ENCODE measurements at places on chromosomes 7 and 10.

DNA sequence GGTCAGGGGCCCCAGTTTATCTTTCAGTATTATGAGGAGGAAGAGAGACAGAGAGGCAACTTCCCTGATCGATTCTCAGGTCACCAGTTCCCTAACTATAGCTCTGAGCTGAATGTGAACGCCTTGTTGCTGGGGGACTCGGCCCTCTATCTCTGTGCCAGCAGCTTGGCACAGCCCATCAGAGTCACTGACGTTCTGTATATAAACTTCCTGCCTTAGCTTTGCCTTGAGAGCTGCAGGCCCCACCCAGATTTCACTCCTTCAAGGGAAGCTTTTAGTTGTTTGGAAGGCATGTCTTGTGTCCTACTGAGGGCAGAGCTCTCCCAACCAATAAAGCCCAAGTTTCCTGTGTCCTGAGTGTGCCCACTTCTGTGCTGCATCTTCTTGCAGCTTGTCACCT lies 242.5 kb upstream of the PRSS58 start:
- DNase-seq: no peak

GRCh38 chr10:73644015-73644743 lies 2.9 kb upstream of the MYOZ1 start:
- DNase-seq: no peak

DNA sequence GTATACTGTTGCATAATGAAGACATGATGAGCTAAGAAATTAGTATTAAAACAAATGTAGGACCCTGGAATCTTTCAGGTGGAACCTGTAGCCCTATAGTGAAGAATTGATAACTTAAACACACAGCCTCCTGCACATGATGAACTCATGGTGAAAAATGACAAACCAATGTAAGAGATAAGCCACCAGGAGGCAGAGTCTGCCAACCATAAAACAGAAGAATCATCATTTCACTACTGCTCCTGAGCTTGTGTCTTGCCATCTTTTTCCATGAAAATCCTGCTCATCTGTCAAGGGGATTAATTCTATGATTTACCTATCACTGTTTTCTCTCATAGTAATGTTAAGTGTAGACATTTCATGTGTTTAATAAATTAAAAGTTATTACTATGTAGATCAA lies 363.9 kb downstream of the MALRD1 start:
- no peak for DNase-seq

DNA sequence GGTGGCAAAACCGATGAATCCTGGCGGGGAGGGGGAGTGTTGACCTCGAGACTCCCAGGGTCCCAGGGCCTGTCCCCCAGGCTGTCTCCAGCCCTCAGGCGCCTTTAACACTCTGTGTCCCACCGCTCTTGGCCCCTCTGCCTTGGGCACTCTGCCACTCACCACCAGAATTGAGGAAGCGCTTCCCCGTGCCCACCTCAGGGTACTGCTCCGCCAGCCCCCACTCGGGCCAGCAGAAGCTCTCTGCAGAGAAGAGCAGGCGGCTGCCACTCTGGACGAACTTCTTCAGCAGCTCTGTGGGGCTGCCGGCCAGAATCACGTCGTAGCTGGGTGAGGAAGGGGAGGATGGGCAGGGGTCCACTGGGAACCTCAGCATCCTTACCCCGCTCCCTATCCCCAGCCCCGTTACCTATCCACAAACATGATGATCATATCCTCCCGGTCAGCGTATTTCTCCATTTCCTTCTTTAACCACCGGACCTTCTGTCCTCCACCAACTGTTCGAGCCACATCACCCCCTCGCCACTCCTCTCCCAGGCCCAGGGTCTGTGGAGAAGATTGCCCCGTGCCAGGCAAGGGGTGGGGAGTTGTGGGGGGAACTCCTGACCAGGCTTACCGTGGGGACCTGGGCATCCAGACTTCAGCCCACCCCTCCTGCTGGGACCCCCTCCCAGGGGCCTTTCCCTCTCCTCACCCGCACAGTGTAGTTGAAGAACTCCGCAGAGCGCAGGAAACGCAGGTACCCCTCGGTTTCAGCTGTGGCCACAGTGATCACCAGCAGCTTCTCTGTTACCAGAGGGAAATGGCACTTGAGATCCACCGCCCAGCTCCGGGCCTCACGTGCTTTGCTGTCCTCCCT lies 1.2 kb downstream of the PLOD3 start:
- no peak for DNase-seq

DNA sequence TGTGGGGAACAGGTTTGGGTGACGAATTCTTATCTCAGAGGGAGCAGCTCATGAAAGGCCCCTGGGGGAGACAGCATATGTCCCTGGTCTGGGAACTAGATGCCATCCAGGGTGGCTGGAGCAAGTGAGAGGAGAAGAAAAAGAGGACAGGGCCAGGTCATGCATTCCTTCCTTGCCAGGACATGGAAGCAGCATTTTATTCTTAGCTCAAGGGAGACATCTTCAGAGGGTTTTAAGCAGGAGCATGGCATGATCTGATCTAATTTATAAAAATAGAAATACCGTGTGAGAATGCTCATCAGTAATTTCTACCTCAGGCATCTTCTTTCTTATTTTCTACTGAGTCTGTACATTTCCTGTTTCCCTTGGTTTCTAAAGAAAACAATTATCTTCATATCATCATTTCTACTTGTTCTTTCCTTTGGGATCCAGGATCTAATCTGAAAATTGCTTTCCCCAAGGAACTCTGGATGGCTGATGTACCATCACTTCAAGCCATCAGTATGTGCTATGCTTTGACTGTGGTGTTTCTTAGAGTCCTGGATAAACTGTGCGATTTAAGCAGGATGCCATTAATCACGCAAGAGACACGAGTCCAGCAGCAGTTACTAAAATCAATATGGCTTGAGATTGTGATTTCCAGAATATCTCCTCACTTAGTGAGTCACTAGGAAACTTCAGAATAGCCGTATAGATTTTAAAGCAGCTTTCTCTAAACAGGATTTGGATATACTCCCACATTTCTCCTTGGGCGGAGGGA lies 386.2 kb downstream of the GALNT17 start:
- no peak for DNase-seq

DNA sequence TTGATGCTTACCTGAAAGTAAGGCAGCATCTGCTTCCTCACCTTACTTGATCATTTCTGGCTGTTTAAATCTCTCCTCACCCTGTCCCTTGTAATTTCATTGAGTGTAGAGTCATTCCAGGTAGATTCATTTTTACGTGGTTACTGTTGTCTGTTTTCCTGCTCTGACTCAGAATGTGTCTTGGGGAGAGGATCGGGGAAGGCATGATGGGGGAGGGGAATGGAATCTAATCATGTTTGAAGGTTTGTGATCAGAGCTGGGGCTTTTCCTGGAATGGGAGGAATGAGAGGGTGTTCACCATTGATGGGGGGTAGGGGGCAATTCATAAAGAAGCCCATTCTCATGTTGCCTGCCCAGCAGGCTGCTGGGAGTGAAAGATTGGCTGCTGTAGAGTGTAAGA lies 18.7 kb downstream of the SEC24C start:
- DNase-seq: no peak

- DNase-seq: no peak
Measured at GRCh38 chr10:36531621-36532020, 593.8 kb upstream of the ANKRD30A start.

DNA sequence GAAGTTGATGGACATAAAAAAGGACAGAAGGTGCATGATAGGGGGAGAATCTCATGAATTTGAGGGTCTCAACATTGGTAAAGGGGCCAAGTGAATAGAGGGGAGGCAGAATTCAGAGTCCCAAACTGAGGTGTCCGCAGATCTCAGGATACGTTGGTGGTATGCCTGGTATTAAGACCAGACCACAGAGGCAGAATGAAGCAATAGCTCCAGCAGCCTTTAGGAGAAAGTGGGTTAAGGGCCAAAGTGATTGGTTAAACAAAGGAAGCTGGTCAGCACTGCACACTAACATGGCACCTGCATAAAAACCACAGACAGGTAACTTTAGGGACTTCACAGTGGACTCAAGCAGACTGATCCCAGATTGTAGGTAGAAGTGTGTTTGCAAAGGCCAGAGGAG lies 37.5 kb downstream of the MEST start:
- no peak for DNase-seq

GRCh38 chr10:18719811-18720210 lies 60.6 kb downstream of the ARL5B start:
- no peak for DNase-seq

DNA sequence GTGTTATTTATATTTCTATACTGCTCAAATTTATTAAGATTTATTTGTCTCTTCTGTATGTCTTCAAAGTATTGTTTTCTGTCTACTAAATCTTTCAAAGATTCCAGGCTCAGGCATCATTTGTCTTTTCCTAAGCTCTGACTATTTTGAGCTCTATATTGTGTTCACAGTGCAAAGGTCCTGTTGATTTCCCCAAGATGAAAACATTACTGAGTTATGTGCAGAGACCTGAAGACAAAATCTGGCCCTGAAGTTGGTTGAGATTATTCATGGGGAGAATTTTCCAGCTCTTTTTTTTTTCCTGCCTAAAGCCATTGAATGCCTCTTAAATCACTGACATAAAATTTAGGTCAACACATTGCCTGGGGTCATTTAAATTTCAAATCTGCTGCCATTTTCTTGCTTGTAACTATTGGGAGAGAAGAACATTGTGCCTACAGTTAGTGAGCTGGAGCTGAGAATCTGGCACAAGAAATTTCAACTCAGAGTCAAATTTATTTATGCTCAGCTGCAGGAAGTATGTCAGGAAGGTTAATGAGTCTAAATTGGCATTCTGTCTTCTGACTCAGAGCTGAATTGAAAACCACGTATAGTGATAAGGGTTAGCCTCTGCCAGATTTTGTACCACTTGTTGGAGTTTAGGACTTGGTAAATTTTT lies 31.6 kb downstream of the CSTF2T start:
- no peak for DNase-seq

DNA sequence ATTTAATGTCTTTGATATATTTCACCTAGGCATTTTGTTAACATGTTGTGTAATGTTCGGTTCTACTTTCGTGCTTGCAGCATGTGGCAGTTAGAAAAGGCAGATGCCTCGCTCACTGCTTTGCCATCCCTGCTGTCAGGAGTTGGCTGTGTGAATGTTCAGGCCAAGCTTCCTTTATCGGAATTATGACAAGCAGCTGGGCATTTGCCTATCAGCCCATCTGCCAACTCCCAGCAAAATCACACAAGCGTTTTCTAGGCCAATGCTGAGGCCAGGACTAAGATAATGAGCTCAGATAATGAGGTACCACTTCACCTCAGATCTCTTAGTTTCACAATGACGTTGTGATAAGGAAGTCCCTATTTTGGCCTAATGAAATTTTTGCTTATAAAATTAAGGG lies 212.7 kb upstream of the FAM3C start:
- DNase-seq: no peak

DNA sequence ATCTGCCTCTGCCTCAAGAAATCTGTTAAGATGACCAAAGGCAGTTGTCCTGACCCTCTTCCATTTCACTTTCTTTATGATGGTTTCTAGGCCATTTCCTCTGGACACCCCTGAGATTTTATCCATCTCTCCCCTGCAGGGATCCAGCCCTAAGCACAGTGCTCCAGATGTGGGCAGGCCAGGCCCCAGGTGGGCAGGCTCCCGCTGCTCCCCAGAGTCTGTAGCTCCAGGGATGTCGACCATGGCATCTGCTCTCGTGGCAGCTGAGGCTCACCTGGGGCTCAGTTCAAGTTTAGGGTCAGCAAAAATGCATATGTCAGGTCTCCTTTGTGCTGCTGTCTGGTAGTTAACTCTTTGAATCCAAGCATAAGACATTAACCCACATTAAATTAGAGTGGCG lies 11.8 kb downstream of the CEP41 start:
- DNase-seq: no peak

DNA sequence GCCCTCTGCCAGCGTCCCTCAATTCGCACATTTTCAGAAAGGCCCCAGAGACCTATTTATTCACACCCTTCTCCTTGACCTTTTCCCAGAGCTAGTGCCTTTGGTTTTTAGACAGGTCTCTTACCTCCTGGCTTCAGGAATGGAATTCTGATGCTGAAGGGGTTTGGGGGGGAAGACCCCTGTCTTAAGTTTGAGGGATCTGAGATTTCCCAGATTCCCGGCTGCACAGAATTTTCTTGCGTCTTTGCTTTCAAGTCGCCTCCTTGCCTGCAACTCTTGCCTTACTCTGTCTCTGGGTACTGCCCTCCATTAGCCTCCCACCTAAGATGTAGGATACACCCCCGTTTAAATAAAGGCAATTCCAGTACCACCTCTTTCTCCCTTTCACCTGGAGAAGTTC lies 1.9 kb downstream of the GATA3 start:
- no peak for DNase-seq

- no peak for DNase-seq
Measured at GRCh38 chr10:4088354-4089066, 303.5 kb upstream of the KLF6 start.

Measured in lower leg skin (tissue), 4 donors.